NCI-H1417 (cell line): ENCODE measurements at places on chromosomes 2 and 18.

GRCh38 chr2:64667535-64667934, 13.8 kb upstream of the SERTAD2 start:
- no peak for DNase-seq

GRCh38 chr2:110755491-110756078, 23.2 kb downstream of the ACOXL start:
- DNase-seq = no peak

DNA sequence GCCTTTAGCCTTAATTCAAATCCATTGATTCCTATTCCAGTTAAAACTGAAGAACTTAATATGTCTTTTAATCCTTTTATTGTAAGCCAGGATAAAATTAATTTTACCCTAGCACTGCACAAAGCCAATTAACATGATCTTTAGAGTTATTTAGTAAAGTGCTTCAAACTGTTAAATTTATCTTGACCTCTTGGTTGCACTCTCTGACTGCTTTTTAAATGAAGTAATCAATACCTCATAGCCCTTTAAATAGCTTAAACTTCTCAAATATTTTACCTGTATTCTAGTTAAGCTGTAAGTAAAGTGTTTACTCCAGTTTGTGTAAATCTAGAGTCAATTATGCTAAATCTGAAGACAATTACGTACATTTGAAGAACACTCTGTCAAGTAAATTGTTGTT, 221.0 kb downstream of the WDR7 start:
- no peak for DNase-seq

- no peak for DNase-seq
Observed at GRCh38 chr2:182134201-182134600, 148.5 kb downstream of the PPP1R1C start.

DNA sequence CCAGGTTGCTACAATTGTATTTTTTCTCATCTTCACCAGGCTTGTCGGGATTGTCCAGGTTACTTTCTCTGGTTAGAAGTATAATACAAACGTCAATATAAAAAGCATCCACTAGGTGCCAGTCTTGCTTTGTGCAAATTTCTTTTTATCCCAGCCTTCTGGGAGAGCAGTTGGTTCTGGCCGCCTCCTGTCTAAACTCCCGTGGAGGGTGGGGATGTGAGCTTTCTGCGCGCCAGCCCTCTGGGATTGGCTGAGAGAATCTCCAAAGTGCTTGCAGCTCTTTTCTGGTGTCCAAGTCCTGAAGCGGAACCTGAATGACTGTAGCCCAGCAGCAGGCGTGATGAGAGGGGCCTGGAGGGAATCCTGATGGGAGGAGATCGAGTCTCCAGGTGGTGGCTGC, 22.4 kb upstream of the TOGARAM2 start:
- DNase-seq = peak; percentile 64
